ENCODE measurements at places on chromosomes 4 and X. TPM values are rescaled to one million over a fixed set of nuclear protein-coding genes. Genes with fewer than 3 reads are reported as not detected.
A peak's percentile ranks its signal among the peaks of the same experiment; 100 is the strongest.

- DNase-seq, result no peak
These were observed 129.8 kb downstream of the TBCK start for GRCh38 chr4:106186201-106186600.

GRCh38 chr4:55475394-55476243, 71.1 kb downstream of the CLOCK start:
- no peak for DNase-seq

TLR2 gene
- 0.23 TPM for total RNA-seq

- no peak for DNase-seq
These were observed 208.5 kb downstream of the ARHGEF9 start for GRCh38 chrX:63576533-63576932.

P2RY8 gene
- total RNA-seq, result not detected

PAGE4 gene
- total RNA-seq, result not detected

- no peak for DNase-seq
These were observed 14.8 kb downstream of the NAT8L start for GRCh38 chr4:2073808-2074481.

DNA sequence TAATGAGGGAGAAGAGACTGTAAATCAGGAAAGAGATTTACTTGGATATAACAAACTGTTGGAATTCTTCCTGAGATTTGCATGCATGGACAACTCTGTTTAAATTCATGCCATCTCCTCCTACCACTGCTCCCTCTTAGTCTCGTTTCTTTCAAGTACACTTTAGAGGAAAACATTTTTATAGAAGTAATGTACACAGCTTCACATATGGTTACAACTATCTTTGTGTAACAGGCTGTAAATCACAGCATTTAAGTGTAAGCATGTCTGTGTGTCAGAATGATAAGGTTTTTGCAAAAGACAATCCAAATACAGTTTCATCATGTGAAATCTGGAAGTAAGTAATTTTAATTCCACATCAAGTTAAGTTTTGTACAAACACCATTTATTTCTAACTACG, 21.5 kb upstream of the ENPEP start:
- no peak for DNase-seq

DNA sequence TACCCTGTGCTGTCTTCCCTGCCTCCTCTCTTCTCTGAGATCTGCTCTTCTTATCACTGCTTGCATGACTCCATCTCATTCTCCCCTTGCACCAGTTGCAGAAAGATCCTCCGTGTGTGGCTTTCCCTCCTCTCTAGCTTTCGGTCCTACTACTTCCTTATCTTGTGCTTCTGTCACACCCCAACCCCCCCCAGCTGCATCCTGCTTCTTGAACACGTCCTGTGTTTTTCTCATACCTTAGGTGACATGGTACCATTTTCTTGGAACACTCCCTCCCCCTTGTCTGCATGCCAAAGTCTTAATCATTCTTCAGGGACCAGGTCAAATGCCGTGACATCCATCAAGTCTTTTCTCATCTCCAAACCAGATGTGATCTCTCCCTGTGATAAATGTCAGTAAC, 46.4 kb downstream of the FHL1 start:
- DNase-seq, result peak; percentile 80

GRCh38 chrX:149939655-149939904, 1.3 kb upstream of the EOLA2 start:
- no peak for DNase-seq

GPR173 gene
- total RNA-seq, result not detected

DNA sequence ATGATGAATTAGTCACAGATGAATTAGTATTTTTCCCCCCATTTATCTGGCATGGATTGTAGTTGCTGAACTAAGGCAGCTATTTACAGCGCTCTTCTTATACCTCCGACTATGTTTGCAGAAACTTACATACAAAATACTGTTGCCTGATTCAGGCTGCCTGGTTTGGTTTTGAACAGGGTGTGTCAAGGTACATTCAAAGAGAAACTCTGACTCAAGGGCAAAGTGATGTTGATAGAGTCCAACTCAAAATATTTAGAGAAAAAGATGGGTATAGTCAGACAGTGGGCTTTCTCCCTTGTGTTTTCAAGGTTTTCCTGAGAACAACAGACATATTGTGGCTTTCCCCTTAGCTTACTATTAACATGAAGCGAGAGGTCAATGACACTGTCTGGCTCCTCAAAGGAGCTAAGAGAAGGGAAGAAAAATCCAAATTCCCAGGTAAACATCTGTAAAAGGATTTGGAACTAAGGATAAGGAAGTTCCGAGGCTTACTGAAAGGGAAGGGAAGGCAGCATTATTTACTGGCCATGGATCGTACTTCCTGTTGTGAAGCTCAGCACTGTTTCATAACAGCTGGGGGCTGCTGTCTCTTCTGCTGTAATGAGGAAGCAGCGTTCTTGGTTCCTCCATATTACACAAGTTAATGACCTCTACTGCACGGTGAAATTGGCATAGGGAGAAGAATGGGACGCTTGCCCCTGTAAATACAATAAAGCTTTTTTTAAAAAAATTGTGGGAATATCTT, 30.9 kb downstream of the FAM9C start:
- no peak for DNase-seq
